ENCODE measurements at places on chromosomes 5 and 9.

GRCh38 chr9:73038613-73039012 is 85.8 kb upstream of the ALDH1A1 start:
- DNase-seq = no peak

- no peak for DNase-seq
Observed at GRCh38 chr5:29905626-29906353, 1287.7 kb upstream of the CDH6 start.

DNA sequence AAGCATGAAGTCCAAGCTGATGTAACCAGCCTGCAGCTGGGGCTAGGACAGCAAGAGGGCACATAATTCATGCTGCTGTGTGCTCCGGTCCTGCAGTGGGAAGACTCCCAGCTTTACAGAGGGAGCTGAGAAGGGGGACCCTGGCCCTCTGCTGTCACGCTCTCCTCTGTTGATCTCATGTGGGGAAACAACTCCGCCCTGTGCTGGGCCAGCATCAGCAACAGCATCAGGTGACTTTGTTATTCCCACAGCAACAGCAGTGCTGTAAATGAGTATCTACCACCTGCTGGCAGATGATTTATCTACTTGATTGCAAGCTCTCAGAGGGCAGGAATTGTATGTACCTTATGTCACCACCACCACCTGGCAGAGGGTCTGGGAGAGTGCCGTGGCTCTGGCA is 176.2 kb downstream of the COL23A1 start:
- DNase-seq = no peak

- no peak for DNase-seq
Observed at GRCh38 chr9:89634995-89635742, 30.4 kb downstream of the GADD45G start.

DNA sequence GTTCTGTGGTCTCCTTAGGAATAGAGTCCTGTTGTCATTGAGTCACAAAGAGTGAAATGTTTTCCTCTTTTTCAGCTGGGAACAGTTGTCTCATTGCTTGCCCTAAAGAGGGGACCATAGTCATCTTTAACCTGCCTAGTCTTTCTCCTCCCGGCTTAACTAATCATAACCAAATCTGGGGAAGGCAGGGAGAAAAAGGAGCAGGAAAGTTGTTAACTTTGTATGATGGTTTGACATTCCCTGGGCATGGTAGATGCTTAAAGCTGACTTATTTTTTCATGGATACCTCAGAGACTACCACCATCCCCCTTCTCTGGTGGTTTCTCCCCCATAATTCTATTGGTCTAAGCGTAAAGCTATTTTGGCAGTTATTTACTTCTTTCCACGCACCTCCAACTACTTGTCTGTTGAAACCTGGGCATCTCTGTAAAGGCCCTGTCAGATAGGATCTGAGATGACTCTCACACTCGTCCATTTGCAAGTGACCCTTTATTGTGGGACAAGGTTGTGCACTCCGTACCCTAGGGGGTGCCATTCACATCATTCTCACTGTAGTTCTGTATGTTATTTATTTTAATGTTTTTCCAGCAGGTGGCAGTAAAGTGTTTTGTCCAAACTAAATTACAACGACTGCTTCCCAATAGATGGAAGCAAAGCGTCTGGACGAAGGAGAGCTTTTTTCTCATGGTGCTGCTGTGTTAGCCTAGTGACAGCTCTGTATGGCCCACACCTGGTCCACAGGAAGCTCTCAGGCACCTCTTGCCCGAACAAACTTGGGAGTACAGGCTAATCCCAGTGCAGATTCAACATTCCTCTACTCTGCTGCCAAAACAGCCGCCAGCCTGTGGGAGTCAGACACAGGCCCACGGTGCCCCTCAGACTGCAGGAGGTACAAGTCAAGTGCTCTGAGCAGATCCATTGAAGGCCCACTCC is 3.0 kb upstream of the FAM13B start:
- peak; percentile 90 for DNase-seq

GRCh38 chr9:38371495-38371894 is 21.0 kb upstream of the ALDH1B1 start:
- peak; percentile 12 for DNase-seq

- DNase-seq = no peak
Observed at GRCh38 chr9:86062845-86063693, 36.3 kb downstream of the GOLM1 start.

DNA sequence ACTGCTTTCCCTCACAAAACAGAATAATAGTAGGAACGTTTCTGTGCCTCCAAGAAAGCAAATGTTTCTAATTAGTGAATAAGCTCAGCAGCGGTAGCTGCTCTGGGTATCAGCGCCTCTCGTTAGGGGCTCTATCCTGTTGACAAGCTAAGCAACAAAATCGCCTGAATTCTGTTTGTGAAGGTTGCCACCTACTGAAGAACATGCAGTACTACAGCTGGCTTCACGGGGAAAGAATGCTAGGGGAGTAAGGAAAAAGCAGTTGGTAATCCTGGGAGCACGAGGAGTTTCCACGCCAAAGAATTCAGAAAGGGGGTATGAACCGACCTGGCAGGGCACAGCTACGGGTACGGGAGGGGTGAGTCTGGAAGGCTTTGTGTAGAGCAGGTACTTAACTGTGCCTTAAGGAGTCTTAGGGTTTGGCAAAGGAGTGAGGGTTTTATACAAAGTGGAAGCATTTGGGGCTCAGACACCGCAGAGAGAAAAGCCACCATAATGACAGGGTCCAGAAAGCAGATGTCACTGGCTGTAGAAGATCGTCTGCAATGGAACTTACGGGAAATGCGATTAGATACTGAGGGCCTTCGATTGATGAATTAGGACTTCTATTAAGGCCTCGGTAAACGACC is 171.7 kb downstream of the TTC39B start:
- peak; percentile 80 for DNase-seq

DNA sequence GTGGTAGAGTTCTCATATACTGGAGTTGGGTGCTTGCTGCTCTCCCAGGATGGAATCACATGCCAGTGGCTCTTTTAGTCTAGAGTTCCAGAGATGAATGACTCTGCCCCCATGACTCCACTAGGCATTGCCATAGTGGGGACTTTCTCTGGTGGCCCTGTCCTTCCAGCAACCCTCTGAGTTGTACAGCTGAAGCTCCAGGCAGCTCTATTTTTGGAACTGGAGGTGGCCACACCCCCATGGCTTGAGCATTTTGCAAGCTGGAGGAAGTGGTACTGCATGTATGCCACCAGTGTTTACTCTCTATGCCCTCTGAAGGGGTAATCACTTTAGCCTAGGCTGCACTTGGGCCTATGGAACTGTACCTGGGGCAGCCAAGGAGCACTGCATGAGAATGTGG is 112.6 kb downstream of the RANBP17 start:
- DNase-seq = no peak

GRCh38 chr5:41747301-41747700 is 122.9 kb downstream of the OXCT1 start:
- DNase-seq = no peak

GRCh38 chr9:129757045-129757444 is 4.2 kb upstream of the PTGES start:
- DNase-seq = peak; percentile 40

DNA sequence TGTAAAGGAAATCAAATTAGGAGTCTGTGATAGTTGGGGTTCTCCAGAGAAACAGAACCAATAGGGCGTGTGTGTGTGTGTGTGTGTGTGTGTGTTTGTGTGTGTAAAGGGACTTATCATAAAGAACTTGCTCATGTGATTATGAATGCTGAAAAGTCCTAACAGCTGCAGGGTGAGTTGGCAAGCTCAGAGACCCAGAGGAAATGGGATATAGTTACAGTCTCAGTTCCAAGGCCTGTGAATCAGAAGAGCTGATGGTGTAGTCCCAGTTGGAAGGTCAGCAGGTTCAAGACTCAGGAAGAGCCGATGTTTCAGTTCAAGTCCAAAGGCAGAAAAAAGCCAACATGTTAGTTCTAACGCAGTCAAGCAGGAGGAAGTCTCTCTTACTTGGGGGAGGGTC is 214.2 kb downstream of the ELAVL2 start:
- DNase-seq = no peak

- DNase-seq = no peak
Observed at GRCh38 chr9:123617952-123618678, 262.1 kb downstream of the CRB2 start.

Data from NB4 (cell line).